ENCODE measurements at places on chromosomes 11 and 22. TPM values are rescaled to one million over a fixed set of nuclear protein-coding genes. Genes with fewer than 3 reads are reported as not detected.

GUCD1 gene
- total RNA-seq, result 98.0 TPM

MYBPC3 gene
- 1.8 TPM for total RNA-seq

FOLR2 gene
- not detected for total RNA-seq

C11orf87 gene
- total RNA-seq, result 0.33 TPM

SLC22A9 gene
- 0.19 TPM for total RNA-seq

IL10RA gene
- total RNA-seq, result 0.48 TPM

KCTD14 gene
- 1.2 TPM for total RNA-seq

INS gene
- total RNA-seq, result 1,584 TPM

CCDC134 gene
- total RNA-seq, result 19.6 TPM

PLA2G3 gene
- total RNA-seq, result 0.75 TPM

OR4C6 gene
- total RNA-seq, result not detected

ROBO4 gene
- total RNA-seq, result not detected

- DNase-seq, result no peak
Observed at GRCh38 chr11:47916361-47916841, 64.0 kb upstream of the PTPRJ start.

DNA sequence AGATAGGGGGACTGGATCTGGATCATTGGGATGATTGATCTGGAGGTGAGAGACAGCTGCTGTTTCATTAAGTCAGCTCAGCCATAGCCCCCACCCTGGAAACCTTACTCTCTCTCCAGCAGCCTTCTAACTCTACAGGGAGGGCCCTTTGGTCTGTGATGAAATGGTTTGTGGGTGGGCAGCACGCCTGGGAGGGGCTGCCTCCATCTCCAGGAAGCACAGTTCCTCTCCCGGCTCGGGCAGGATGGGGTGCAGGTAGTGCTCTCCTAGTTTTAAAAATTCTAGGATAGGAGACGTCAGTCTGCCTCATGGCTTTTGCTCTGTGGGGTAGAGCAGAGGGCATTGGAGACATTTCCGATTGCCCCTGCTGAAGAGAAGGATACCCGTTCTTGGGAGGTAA, 89.7 kb downstream of the CEP164 start:
- no peak for DNase-seq

- DNase-seq, result no peak
Observed at GRCh38 chr11:93652679-93653078, 8.8 kb upstream of the CEP295 start.

DNA sequence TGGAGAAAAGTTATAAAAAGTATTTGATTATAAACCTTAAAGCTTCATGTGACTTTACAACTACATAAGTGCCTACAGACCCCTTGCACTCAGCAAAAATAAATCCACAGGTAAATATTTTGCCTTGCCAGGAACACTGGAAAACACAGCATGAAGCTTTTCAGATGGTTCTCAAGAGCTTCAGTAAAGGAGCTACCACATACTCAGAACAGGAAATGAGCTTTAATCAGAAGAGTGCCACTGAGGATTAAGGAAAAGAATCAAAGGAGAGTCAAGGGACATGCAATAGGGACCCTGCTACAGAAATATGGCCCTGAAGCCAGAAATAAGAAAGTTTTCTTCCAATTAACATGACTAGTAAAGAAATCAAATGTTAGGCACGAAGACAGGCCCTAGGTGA, 1.2 kb downstream of the CASP1 start:
- DNase-seq, result no peak

DNA sequence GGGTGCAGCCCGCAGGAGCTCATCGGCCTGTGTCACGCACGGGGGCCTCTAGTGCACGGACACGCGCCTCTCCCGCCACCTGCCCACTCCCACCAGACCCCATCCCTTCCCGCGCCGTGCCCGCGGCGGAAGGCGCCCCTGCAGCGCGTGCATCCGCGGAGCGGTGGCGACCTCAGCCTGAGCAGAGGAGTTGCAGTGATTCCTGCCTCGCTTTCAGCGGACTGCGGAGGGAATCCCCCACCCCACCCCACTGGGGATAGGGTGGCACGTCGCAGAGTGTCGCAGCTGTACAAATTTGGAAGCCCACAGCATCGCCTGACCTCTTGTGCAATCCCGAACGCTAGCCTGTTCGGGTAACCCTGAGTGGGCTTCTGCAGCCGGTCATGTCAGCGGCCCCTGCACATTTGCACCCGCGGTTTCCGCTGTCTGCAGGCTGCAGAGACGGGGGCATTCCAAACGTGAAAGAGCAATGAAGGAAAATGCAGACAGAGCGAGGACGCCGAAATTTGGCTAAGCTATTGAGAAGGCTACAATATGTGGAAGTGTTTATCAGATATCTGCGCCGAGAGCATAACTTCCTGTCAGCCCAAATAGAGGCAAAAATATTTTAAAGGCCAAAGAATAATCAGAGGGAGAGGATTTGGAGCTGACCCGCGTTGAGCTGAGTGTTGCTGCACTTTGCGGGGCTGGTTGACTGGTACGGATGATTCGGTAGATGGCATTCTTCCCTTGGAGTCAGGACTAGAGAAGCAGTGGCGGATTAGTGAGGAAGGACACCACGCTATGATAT, 617 bp upstream of the ARHGAP20 start:
- no peak for DNase-seq

DNA sequence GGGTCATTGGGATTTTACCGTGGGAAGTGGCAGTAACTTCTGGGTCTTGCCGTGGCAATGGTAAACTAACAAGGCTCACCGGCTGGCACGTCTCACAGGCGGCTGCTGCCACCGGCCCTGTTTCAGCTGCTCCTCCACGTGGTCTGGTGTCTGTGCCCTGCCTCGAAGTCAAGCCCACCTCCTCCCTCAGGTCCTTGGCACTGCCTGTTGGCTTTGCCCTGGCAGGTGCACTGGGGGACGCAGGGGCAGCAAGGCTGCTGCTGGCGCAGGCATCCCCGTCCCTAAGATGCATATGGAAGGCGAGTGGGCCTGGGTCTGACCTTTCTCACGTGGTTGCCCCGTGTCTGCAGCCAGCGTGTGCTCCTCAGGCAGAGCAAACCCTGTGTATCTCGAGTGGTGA, 783.6 kb downstream of the BRD1 start:
- DNase-seq, result no peak

DNA sequence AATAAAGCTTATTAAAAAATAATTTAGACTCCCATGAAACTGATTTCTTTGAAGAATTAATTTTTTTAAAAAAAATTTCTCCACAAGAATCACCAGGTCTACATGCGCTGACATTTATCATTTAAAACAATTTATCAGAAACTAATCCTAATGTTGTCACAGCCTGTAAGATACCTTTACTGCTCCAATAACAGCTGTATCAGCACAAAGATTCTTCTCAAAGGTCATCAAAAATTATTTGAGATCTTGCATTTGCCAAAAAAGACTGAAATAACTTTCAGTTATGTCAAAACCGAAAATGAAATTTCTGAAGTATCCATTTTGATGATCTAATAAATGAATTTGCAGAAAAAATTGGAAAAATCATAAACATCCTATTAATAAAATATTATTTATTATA, 8.1 kb downstream of the KRTAP5-5 start:
- no peak for DNase-seq

DNA sequence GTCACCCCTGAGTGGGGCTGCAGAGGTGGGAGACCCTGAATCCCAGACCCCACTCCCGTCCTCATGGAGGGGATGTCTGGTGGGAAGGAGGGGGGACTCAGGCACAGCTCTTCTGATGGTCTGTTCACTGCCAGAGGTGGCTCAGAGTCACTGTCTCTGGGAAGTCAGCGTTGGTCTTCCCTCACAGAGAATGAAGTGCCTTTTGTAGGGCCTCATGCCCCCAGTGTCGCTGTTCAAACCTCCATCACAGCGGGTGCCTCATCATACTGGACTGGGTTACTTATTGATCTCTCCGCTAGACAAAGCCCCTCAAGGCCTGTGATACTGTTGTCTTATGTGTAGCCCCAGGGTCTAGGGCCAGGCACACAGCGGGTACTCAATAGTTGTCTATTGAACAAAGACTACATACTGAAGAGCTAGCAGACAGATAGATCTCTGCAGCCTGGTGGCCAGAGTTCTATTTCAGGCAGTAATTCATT, 41.3 kb downstream of the CD6 start:
- DNase-seq, result no peak

DNA sequence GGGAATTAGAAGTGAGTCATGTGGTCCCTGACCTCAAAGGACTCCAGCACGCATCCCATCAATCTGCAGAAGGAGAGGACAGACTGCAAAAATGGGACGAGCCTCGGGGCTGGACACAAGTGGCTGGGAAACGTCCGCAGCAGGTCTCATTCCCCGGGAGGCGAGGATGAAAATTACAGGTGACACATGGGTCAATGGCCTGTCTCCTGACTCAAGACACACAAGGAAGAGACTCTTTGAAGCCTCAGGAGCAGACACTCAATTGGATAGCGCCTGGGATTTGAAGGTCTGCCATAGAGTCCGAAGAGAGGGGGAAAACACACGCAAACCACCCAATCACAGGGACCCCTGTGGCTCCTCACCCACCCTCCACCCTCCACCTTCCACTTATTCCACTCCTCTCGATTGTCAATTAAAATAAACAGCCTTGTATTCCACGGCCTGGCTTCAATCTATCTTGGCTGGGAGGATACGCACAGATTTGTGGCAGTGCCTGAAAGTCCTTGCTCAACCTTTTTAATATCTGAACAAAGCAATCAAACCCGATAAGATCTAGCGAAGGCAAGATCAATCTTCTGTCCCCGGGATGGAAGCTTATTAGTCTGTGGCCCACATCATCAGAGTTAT, 101.8 kb upstream of the CADM1 start:
- DNase-seq, result no peak

GRCh38 chr11:67044496-67044895, 12.2 kb upstream of the RHOD start:
- no peak for DNase-seq

- DNase-seq, result no peak
Observed at GRCh38 chr11:10584071-10584501, 15.6 kb upstream of the LYVE1 start.

DNA sequence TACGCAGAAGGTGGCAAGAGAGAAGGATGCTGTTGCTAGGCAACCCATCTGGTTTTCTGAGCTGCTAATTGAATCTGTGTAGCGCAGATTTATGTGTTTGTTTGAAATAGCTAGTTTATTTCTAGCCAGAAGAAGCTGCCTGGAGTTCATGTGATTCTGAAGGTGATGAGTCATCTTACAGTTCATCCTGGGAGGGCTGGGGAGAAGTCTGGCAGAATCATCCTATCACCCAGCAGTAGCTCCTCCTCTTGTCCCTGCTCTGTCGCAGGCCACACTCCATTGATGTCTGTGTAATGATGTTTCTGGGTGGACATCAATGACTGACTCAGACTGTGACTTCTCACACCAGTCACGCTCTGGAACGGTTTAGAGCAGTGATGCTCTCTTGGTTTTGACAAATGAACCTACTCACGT, 4.8 kb upstream of the FBXO7 start:
- DNase-seq, result no peak

- no peak for DNase-seq
Observed at GRCh38 chr11:1935156-1936071, 11.7 kb upstream of the MRPL23 start.

DNA sequence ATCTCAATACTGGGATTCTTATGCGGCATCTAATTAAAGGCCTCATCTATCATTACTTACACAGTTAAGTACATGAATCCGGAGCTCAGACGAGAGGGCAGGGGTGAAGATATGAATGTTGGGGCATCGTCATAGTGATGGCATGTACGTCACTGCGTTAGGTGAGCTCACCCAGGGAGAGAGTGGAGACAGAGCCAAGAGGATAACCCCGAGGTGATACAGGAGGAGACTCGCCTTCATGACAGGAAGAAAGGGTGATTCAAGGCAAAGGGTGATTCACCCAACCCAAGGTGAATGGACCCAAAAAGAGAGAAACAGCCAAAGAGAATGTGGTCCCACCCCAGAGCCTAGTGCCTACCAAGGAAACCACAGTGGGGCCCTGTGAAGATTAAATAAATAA, 132.9 kb upstream of the BLID start:
- DNase-seq, result no peak

GRCh38 chr11:46729110-46730027, 10.4 kb downstream of the F2 start:
- no peak for DNase-seq

GRCh38 chr11:14054116-14055107, 91.9 kb downstream of the SPON1 start:
- DNase-seq, result no peak

DNA sequence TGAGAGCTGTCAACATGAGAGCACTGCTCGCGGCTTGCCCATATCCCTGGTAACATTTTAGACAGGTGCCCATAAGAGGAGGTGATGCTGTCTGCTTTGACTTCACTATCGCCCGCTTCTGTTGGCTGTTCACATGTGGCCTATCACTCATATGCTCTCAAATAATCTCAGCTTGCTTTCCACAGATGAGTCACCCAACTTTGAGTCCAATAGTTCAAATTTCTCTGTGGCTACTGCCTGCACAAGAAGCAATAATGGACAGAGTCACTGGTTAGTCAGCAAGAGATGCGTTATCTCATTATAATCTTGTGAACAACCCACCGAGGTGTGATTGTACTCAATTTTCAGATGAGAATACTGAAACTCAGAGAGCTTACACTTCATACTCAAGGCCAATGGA, 1714.1 kb downstream of the LRRC4C start:
- DNase-seq, result no peak

GRCh38 chr11:85661972-85662664, 2.8 kb downstream of the CREBZF start:
- no peak for DNase-seq

- no peak for DNase-seq
Observed at GRCh38 chr11:106503901-106504300, 426.4 kb downstream of the AASDHPPT start.

DNA sequence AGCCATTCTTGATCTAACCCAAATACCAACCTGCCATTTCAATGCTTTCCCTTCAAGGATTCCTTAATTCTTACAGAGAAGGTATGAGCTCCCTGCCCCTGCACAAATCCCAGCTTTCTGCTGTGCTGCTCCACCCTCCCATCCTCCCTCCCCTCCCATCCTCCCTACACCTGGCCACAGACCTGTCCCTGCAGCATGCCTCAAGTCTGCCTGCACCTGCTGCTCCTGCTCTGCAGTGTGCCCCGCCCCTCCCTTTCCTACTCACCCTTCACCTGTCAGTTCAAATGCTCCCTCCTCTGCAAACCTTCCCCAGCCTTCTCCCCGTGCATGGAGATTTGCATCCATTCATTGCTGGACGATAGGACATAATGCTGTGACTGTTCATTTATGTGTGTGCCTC, 139.9 kb upstream of the NARS2 start:
- DNase-seq, result no peak

- DNase-seq, result no peak
Observed at GRCh38 chr22:45253039-45253641, 12.4 kb upstream of the KIAA0930 start.

GRCh38 chr22:37672920-37673455, 2.4 kb upstream of the LGALS1 start:
- DNase-seq, result no peak

GRCh38 chr11:69106031-69106811, 49.5 kb upstream of the SMIM38 start:
- DNase-seq, result no peak

GRCh38 chr11:1705126-1706052, 8.4 kb downstream of the KRTAP5-6 start:
- no peak for DNase-seq

All from type B pancreatic cell (in vitro differentiated cells).